ENCODE measurements at places on chromosomes 12 and 14. TPM values are rescaled to one million over a fixed set of nuclear protein-coding genes. Genes with fewer than 3 reads are reported as not detected.

- DNase-seq = no peak
Measured at GRCh38 chr12:102010265-102010994, 51.4 kb downstream of the WASHC3 start.

DNA sequence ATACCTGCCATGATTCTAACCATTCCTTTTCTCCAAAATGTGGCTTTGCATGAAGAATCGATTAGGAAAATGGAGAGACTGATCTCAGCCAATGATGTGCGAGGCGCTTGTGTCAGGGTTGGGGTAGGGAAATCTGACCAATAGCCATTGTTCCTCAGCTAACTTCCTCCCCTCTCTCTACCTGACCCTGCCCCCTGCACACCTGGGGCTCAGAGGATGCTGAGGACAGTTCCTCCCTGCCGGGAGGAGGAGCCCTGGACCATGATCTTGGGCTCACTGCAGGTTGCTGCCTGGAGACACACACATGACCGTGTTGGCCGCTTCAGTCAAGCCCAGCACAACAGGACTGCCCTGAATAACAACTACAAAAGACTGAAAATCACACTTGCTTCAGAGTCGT is 119.8 kb upstream of the SFSWAP start:
- DNase-seq = no peak

GRCh38 chr14:57918791-57919190 is 52.9 kb upstream of the SLC35F4 start:
- DNase-seq = no peak

DNA sequence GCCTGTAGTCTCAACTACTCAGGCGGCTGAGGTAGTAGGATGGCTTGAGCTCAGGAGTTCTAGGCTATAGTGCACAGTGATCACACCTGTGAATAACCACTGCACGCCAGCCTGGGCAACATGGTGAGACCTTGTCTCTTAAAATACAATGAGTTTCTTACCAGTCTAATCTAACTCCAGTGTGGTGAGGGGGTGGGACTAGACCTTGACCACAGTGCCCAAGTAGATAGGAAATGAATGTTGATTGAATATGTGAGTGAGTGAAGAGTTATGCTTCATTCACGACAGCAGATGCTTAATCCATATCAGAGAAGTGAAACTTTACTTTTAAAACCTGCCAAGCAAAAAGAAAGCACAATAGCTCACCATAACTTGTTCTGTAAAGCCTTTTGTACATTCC is 11.2 kb upstream of the AK7 start:
- DNase-seq = no peak

Gene SERPINA3
- 80.9 TPM for total RNA-seq

Gene SLC10A1
- total RNA-seq = not detected
